ENCODE measurements at places on chromosomes 6 and 20. TPM values are rescaled to one million over a fixed set of nuclear protein-coding genes. Genes with fewer than 3 reads are reported as not detected.

DNA sequence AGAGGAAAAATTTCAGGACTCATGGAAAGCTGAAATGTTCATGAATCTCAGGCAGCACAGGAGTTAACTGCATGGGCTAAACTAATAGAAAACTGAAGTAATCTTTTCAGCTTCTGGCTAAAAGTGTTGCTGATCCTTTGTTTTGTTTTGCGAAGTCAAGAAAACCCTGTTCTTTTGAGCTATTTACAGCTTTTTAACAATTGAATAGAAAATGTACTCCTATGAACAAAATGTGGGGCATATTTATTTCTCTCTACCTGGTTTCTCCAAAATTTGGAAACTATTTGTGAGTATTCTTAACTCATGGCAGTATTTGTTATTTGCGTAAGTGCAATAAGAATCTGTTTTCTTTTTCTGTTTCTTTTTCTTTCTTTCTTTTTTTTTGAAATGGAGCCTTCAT is 818.8 kb upstream of the CITED2 start:
- H3K27ac ChIP-seq, result no peak overlapping the region
- no peaks in the 10 kb centered on the region for H3K4me1 ChIP-seq
- H3K27me3 ChIP-seq, result no peaks in the 10 kb centered on the region

Gene CLVS2
- not detected for polyA plus RNA-seq

DNA sequence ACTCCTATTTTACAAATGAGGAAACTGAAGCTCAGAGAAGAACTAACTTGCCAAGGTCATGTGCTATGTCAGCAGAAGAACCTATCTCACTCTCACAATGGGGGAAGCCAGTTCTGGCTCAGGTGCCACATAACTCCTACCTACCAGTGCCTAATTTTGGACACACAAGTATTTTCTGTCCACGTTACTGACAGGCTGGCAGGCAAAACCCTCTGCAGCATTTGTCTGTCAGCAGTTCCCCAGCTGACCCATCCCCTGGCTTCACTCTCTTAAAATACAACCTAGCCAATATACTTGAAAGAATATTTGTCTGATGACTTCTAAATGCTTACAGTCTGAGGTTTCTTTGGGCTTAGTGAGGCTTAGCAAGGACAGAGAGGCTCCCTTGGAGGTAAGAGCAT is 15.5 kb downstream of the GSS start:
- H3K36me3 ChIP-seq, result no peaks in the 10 kb centered on the region
- no peaks in the 10 kb centered on the region for H3K4me1 ChIP-seq
- no peak overlapping the region for H3K27ac ChIP-seq
- no peak for DNase-seq
- H3K4me3 ChIP-seq, result no peak overlapping the region
- H3K27me3 ChIP-seq, result no peaks in the 10 kb centered on the region

DNA sequence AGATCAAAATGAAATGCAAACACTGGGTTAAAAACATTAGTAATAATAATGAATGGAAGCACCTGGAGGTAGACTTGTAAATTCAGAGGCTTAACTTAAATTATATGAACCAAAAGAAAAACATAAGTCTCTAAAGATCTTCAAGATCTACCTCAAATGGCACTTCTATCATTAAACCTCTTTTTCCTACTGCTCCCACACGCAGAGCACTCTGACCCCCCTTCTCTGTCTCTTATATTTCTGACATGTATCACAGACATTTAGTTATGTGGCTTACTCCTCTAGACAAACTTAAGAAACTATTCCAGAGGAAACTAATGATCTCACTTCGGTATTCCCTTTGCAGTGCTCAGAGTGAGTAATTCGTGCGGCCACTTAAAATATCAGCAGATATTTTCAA is 1.1 kb downstream of the TBC1D32 start:
- H3K4me1 ChIP-seq, result no peaks in the 10 kb centered on the region
- no peak overlapping the region for H3K27ac ChIP-seq
- no peak overlapping the region for H3K4me3 ChIP-seq
- H3K36me3 ChIP-seq, result no peaks in the 10 kb centered on the region
- DNase-seq, result no peak

- no peak overlapping the region for H3K27ac ChIP-seq
- no peak overlapping the region for H3K4me3 ChIP-seq
- H3K4me1 ChIP-seq, result peaks cover 24% of the 10 kb centered on the region
- no peaks in the 10 kb centered on the region for H3K36me3 ChIP-seq
- H3K27me3 ChIP-seq, result peaks cover 3% of the 10 kb centered on the region
- DNase-seq, result no peak
Measured at GRCh38 chr6:168650671-168651111, 209.7 kb downstream of the SMOC2 start.

Data from hepatocyte (in vitro differentiated cells).